ENCODE measurements at places on chromosomes 3 and 15.

DNA sequence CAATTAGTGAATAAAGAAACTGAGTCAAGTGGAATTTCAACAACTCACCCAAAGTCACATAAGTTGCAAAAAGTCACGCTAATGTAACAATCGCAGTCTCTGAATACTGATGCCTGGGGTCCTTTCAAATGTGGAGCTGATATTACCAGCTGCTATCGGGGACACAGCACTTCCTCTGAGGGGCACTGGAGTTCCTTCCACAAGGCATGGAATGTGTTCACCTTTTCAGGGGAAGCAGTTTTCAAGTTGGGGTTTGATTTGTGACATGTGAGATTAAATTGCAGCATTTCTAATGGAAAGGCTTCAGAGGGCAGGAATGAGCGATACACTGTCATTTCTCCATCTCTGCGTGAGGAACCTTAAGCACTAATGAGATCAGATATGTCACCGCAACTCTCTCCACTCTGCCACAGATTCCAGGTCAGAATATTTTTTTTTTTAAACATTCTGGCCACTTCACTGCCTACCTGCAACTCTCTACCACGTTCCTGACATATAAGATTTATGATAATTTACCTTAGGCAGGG, 807.2 kb upstream of the CFAP20DC start:
- DNase-seq = peak; percentile 23

DNA sequence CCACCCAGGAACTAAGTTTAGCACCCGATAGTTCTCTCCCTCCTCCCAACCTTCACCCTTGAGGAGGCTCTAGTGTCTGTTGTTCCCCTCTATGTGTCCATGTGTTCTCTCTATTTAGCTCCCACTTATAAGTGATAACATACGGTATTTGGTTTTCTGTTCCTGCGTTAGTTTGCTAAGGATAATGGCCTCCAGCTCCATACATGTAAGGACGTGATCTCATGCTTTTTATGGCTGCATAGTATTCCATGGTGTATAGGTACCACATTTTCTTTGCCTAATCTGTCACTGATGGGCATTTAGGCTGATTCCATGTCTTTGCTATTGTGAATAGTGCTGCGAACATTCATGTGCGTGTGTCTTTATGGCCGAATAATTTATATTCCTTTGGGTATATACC, 66.9 kb upstream of the TRA2B start:
- no peak for DNase-seq

DNA sequence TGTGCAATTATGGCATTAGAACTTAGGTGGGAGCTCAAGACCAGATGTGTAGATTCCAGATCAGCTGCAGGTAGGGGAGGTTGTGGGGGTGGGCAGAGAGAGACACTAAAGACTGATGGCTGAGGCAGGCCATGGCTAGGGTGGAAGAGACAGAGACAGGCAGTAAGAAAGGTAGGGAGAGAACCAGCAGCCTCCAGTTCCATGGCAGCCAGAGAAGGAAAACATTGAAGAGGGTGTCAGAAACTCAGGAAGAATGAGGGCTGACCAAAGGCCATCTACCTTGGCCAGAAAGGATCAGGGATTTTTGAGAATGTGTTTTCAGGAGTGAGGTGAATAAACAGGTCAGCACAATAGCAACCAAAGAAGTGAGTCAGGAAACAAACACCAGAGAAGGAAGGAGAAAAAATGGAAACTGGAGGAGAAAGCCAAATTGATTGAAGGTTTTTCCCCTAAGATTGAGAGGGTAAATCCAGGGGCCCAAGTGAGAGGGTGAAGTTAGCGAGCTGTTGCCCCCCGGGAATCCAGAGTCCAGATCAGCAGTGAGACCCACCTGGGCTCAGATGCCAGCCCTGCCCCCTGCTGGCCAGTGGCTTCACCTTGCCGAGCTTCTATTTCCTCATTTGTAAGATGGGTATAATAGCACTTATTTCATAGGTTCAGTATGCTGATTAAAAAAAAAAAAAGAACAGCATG, 41.0 kb downstream of the ABHD2 start:
- no peak for DNase-seq

DNA sequence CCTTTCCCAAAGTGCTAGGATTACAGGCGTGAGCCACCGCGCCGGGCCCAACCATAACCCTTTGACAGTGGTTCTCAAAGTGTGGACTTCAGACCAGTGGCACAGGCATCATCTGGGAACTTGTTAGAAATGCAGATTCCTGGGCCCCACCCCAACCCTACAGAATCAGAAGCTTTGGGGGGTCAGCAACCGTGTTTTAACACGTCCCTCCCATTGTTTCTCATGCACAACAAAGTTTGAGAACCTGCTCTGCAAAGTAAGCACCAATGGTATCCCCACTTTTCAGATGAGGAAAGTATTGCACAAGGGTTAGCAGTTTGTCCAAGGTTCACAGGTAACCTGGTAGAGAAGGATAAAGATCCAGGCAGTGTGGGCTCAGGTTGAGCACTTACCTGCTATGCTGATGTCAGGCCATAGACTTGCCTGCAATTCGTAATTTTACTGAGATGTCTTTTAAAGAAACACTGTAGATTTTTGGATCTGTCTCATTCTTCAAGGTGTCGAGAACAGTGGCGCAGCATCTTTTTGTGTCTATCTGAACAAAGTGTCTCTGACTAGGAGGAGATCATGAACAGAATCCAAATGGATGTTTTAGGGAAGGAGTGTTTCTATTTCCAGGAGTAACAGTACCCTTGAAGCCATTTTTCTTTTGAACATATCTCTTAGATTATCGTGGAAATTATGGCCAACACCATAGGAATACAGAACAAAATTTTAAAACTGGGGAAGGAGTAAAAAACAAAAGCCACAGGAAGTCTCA, 2.5 kb downstream of the GXYLT2 start:
- DNase-seq = peak; percentile 34

GRCh38 chr3:53768478-53769459, 77.5 kb downstream of the CHDH start:
- DNase-seq = no peak

DNA sequence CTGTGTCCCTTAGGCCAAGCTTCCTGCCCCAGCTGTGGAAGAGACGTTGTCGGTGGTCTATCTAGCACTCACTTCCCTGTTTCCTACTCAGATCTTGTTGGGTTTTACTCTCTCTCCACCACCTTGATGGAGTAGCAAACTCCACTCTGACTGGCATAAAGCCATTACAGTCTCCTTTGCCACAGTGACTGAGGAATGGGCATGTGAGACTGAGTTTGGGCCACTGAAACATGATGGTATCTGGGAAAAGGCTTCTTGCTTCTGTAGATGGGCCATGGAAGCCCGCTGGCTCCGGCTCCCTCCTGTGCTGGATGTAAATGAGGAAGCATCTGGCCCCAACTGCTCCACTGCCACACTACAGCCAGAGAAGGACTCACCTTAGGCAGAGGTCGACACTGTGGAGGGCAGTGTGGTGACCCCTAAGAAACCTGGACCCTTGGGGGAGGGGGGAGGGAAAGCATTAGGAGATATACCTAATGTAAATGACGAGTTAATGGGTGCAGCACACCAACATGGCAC, 9.4 kb upstream of the CAMK1 start:
- no peak for DNase-seq

DNA sequence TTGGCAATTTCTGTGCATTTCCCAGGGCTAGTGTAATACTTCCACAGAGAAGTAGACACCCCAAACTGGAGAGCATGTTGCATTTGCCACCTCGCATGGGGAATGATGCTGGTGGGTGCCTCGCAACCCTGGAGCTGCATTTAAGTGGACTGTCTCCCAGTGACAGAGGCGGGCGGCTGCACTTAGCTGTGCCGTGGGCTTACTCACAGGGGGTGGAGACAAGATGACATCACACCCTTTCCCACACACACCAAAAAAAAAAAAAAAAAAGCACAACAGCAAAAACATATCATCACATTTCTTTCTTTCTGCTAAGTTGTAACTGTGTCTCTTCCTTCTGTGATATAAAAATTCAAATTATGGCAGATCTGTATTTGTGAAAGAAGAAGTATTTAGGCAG, at the start of gene ABI3BP:
Gene ABI3BP (minus strand): TSS at position 113 of the 400 bp plus-strand sequence. CDS start 37 bp downstream, at position 76.
- peak; percentile 55 for DNase-seq

GRCh38 chr3:42134867-42135464, 43.8 kb downstream of the TRAK1 start:
- no peak for DNase-seq

DNA sequence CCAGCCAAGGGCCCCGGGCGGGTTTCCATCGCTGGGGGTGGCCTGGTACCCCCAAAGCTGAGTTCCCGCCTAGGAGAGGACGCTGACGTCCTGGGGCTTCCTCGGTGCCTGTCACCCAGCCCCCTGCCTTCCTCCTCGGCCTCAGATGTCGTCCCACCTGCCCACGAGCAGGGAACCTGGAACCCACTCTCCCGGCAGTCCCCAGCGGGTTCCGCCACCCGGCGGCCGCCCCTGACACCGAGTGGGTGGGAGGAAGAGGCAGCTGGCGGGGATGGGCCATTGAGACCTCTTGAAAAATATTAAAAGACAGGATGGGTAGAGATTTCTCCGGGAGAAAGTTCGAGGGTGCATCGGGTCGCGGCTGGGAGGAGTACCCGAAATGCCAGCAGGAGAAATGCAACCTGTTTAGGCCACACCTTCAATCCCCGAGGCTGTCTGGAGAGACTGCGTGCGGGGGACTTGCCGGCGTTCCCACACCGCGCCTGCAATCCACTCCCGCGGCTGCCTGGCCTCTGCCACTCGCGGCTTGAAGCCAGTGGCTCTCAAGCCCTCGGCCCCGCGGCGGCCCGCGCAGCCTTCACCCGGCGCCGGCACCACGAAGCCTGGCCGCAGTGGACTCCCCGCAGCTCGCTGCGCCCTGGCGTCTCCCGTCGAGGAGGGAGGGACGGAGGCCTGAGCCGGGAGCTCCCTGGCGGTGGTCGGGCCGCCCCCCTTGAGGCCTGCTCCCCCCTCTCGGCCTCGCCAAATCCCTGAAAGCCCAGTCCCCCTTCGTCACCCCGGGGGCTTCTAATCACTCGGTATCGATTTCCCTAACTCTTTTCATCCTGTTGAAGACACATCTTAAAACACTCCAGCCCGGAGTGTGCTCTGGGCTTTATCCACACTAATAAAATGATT, 8.6 kb upstream of the NR2F2 start:
- DNase-seq = peak; percentile 78

DNA sequence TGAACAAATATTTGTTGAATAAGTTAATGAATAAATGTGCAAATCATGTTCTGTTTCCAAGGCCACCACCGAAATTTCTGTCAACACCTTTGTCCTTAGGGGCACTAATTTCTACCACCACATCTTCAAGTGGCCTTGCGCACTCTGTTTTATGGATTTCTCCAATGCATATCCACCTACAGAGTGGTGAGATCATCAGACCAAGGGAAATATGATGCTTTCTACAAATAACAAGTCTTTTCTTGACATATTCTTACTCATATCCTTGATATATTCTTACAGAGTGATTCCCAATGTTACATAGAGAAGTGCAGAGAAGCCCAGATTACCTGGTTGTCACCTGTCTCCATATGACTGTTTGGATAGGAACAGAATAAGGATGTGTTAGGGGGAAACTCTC, 36.1 kb upstream of the TMCO5A start:
- DNase-seq = no peak

DNA sequence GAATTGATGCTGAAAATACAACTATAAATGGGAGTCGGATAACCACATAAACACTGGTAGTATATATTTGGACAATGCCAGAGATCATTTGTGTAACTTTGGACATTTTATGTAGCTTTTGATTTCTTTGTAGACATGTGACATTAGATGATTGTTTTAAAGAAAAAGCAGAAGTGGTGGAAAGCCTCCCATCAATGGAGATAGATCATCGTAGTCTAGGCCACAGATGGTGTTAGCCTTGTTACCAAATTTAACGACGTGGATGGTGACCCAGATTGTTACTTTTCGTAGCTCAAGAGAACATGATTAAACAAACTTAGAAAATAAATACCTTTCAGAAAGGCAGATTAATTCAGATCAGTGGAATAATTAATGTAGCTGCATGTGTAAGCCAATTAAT, 8.8 kb downstream of the CACNA1D start:
- no peak for DNase-seq

GRCh38 chr15:83998486-83998885, 237.1 kb upstream of the GOLGA6L4 start:
- DNase-seq = no peak

GRCh38 chr15:74317820-74318375, 49.5 kb downstream of the CYP11A1 start:
- DNase-seq = peak; percentile 94

DNA sequence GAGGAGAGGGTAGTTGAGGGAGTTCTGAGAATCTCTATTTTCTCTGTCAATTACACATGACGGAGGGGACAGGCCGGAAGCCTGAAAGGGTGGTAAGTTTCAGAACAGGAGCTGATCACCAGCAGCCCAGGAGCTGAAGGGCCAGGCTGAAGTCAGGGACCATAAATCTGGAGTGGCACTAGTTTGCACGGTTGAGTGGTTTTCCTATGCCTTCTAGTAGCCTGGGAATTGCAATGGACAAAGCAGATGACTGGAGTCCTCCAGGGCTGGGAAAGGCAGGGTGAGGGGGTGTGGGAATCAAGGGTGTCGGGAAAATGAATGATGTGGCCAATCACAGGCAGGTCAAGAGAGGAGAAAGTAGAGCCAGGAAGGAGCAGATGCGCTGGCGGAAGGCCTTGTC, 72.5 kb downstream of the MAGEF1 start:
- no peak for DNase-seq

DNA sequence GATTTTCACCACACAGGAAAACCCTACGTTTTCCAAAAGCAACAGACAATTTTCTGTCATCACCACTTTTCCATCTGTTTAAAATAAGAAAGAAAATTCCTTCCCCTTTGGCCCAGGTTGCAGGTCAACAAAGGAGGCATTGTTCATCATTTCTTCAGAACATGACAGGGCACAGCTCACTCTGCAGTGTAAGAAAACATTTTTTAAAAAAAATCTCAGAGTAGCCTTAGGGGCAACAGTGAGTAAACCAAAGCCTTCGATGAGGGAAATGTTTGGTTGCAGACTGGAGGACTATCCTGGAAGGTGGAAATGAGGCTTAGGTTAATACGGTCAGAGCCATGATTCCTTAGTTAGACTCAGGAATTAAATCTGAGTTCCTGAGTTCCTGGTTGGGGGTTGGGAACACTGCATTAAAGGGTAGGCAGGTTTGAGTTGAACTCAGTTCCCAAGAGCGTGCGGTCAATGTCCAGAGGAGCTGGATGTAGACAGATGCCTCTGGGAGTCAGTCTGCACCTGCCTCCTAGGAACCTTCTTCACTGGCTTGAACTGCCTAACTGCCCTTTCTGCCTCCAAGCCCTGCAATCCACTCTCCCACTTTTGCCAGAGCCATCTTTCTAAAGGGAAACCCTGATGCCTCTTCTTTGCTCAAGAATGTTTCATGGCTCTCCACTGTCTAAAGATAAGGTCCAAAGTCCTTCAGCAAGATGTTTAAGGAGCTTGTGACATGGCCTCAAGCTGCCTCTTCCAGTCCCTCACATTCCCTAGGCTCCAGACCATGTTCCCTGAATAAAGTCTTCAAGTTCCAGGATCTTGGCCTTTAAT, 3.3 kb upstream of the HES1 start:
- peak; percentile 42 for DNase-seq
